ENCODE measurements at places on chromosomes 5 and 9.

DNA sequence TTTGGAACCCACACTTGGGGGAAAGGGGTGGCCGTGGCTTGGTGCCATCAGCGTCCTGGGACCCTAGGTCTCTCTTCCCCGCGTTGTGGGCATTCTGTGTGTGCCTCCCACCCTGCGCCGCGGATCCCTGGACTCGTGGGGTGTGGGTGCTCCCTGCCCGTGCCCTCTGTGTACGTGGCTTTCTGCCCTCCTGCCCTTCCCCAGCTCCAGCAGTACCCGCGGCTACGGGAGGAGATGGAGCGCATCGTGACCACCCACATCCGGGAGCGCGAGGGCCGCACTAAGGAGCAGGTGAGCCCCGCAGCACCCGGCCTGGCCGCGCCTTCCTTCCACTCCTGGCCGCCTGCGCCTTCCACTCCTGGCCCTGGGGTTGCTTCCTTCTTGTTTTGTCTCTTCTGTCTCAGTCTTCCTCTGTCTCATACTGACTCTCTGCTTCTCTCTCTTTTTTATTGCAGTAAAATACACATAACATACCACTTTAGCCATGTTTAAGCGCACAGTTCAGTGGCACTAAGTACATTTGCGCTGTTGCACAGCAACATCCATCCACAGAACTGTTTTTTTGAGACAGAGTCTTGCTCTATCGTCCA, 30.7 kb downstream of the DNM1 start:
- DNase-seq: no peak

DNA sequence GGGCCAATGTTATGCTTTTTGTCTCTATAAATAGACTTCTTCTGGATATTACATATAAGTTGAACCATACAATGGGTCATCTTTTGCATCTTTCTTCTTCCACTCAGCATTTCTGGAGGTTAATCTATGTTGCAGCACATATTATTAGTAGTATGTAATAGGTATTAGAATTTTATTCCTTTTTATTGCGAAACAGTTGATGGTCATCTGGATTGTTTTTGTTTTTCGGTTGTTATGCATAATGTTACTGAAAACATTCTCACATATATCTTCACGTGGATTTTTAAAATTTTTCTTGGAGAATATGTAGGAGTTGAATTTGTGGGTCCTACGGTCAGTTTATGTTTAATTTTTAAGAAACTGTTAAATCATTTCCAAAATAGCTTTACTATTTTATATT, 466.8 kb downstream of the SLCO4C1 start:
- DNase-seq: no peak

DNA sequence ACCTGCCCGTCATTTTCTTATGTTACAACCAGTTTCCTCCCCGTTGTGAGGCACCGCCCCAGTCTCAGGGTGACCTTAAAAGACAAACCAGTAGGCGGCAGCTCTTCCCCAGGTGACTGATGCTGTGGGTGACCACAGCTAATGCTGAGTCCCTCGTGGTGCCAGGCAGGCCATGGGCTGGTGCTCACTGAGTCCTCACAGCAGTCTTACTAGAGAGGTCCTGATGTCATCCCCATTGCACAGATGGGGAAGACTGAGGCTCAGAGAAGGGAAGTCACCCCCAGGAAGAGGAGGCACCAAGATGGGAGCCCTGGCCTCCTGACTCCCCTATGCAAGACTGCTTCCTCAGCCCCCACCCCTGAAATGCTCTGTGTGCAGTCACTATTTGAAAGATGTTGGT, 978 bp downstream of the CFAP157 start:
- no peak for DNase-seq

- DNase-seq: no peak
These were observed 324.9 kb downstream of the ZNF608 start for GRCh38 chr5:124421584-124421983.

Data from LNCaP clone FGC (cell line).